CD4-positive, alpha-beta T cell treated with Interleukin-21 for 1 hour (primary cell): ENCODE measurements at places on chromosomes 1 and 21.

GRCh38 chr21:38945545-38946245, 140.0 kb downstream of the ETS2 start:
- no peak for DNase-seq

DNA sequence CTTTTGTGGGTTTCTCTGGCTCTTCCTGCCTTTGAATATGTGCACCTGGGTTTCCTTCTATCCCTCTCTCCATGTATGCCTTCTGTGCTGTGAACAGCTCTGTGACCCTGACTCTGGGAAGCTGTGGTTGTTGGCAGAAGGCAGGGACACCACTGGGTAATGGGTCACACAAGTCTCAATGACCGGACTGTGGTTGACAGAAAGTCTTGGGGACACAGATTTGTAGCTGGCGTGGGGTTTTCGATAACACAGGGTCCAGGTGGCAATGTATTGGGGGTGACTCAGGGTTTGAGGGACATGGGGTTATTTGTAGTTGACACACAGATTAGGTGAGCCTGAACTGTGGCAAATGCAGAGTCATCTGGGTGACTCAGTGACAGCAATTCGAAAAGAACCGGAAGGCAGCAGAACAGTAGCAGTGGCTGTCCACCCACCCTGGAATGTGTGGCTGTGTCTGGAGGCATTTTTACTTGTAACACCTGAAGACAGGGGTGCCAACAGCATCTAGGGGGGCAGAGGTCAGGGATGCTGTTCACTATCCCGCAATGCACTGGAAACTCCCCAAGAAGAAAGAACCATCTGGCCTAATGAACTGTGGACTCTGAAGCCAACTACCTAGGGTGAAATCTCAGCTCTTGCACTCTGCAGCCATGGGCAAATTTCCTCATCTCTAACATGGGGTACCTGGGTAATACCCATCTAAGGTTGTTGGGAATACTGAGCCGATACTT, 13.0 kb upstream of the SLC6A9 start:
- DNase-seq: no peak

DNA sequence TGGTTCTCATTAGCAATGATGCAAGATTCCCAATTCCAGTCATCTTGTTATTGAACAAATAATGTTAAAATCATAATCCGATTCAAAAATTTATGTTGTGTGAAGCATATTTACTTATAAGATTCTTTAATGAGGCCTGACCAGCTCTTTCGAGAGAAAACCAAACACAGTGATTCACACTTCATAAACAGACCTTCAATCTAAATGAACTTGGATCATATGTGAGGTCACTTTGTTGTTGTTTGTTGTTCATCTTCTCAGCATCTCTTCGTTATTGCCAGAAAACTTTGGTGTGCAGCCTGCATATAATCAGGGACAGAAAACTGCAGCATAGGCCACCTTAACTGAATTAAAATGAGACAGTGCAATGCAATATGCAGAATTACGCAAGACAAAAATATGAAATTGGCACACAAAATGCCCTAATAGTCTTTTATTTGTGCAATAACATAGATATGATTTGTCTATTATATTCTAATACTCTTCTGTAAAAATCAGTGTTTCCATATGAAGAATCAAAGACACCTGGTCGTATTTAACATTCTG, 30.1 kb downstream of the NCAM2 start:
- DNase-seq: no peak

DNA sequence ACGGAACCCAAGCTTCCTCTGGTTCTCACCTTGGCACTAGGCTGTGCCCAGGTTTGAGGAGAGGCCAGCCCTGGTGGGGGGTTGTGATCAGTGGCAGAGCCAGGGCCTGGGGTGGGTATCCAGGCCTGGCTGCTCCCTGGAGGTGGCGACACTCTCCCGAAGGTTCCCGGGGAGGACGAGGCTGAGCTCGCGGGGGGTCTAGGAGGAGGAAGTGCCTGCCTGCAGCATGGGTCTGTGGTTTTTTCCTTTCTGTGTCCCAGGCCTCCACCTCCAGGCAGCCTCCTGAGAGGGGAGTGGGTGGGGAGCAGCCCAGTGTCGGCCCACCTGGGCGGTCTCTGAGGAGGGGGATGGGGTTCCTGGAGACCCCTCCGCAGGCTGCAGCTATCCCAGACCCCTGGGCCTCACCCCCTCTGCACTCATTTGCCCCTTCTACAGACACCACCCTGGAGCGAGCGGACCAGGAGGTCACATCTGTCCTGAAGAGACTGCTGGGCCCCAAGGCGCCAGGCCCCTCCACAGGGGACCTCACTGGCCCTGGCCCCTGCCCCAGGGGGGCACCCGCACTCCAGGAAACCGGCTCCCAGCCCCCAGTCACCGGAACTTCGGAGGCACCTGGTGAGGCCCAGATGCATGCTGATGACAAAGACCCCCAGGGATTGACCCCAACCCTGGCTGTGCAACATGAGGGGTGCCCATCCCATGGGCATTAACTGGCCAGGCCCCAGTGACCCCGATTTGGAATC, 44.3 kb downstream of the TRIM11 start:
- DNase-seq: no peak

DNA sequence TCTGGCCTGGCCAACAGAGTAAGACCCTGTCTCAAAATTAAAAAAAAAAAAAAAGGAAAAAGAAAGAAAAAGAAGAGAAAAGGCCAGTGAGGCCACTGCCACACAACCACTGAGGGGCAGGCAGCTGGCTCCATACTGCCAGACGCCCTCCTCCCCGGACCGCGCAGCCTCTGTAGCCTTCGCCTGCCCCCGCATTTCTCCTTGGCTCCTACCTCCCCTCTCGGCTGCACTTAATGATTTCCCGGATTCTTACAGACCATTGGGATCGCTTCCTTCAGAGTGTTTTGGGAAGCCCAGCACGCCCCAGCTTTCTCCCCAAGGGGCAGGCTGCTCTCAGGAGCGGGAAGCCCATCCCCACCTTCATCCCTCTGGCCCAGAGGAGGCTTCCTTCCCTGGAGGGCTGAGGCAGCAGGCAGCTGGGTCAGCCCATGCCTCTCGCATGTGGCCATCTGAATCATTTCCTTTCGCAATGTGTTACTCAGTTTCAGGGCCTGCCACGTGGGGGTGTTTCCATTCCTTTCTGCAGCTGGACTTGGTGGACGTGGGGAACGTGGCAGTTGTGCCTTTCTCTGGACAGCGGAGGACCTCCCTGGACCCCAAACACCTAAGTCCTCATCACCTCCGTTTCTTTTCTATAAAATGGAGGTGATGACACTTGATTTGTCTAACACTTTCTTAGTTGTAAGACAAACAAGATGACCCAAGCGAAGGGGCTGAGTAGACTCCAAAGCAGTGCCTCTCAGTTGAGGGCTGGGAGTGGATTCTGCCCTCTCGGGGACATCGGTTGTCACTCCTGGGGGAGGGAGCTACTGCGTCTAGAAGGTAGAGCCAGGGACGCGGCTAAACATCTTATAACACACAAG, 2.3 kb downstream of the SLC2A5 start:
- DNase-seq: no peak

DNA sequence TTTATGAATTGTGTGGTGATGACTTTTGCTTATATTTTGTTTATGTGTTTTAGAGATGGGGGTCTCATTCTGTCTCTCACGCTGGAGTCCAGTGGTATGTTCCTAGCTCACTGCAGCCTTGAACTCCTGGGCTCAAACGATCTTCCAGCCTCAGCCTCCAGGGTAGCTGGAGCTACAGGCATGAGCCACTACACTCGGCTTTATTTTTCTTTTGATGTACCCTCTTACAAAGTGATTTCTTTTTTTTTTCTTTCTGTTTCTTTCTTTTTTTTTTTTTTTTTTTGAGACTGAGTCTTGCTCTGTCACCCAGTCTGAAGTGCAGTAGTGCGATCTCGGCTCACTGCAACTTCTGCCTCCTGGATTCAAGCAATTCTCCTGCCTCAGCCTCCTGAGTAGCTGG, 46.8 kb downstream of the CD247 start:
- DNase-seq: no peak

GRCh38 chr1:207991583-207992026, 80.7 kb upstream of the CD34 start:
- no peak for DNase-seq

GRCh38 chr1:246004301-246004700, 502.8 kb downstream of the SMYD3 start:
- DNase-seq: no peak

GRCh38 chr1:41005876-41006275, 15.6 kb downstream of the SLFNL1 start:
- no peak for DNase-seq

- DNase-seq: no peak
Observed at GRCh38 chr1:7698641-7699040, 72.5 kb upstream of the VAMP3 start.

DNA sequence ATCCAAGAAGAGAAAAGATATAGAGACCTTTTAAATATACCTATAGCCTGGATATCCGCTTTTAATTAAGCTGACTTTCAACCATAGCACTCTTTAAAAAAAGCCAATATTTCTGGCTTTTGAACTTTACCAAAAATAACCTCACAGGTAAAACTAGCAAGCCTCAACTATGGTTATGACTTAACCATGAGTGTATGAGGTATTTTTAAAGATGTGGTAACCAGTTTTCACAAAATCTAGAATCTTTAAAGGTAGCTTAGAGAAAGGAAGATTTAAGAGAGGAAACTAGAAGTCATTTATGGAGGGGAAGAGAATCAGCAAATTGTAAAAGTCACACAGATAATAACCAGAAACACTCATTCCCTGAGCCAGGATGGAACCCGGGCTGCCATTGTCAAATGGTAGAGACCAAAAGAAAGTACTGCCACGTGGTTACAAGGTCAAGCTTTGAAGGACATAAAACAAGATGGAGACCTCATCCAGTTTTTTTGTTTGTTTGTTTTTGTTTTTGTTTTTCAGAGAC, 288.4 kb upstream of the RGS18 start:
- DNase-seq: no peak

DNA sequence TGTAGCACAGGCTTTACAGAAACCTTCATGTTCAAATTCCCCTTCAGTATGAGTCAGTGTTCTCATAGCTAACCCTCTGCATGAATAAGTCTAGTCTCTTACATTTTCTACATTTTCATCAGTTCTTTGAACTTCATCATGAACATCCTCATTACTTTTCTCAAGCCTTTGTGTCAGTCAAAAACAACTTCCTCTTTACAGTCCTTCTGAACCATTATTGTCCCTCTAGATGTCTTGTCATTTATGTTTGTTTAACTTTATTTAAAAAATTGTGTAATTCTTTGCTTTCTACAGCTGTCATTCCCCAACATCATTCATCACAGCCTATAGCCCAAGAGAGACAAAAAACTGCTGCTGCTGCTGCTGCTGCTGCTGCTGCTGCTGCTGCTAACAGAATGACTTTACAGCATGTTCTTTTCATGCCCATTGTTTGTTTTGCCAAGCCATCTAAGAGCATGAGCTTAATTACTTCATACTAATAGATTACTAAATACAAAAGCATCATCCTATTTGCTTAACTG, 133.1 kb downstream of the LRRC40 start:
- no peak for DNase-seq

DNA sequence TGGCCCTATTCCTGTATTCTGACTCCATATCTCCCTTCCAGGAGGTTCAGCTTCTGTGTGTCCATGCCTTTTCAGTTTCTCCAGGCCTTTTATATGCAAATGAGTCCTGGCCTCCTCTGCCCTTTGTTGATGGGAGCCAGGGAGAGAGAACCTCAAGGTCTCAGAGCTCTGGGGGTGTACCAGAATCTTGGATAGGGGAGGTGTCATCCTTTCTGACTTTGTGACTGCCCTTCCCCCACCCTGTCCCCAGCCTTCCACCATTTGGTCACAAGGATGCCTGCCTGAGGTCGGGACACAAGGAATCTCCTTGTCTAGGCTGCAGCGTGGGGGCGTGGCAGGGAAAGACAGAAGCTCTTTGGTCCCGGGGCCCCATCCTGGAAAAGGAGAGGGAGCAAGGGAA, 18.6 kb downstream of the LURAP1 start:
- no peak for DNase-seq

GRCh38 chr21:25878344-25878743, 143.6 kb downstream of the GABPA start:
- no peak for DNase-seq

DNA sequence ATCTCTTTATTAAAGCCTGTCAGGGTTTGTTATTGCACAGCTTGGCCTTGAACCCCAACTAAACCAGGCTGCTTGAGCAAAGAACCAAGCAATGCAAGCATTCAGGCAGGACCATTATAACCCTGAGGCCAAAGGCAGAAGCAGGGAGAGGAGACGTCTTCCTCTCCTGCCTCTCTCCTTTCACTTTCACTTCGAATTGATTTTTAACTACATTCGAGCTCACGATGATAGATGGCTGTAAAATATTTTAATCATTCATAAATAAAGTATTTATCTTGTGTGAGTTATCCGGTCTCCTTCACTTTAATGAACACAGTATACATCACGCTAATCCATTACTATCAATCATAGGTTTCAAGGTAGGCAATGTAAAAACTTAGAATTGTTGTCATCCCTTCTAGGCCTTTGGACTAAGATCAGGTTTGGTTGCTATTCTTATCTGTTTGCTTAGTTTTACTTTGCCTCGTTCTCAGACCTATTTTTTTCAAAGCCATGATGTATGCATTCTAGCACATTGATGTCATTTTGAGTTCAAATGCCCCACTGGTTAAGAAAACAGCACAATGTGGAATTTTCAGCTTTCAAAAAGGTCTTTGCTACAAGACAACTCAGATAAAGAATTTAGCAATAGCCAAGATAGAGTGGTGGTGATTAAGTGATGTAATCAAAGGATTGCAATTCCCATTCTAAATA, 480.2 kb upstream of the RUNX1 start:
- DNase-seq: peak; percentile 50

DNA sequence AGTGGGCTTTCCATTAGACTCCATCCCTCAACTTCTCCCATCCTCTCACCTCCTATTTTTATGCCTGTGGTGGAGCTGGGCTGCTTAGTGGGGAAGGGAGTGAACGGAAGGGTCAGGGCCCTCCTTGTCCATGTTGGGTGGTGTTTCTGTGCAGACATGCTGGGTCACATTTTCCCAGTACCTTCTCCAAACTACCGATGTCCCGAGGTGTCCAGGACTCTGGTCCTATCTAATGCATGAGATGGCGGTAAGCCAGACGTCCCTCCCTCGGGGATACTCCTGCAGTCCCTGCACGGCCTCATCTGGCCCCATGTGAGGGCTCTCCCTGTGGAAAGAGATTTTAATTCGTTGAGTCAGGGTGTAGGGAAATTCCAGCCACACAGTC, 61.0 kb downstream of the OBSCN start:
- DNase-seq: no peak

GRCh38 chr1:153251562-153251961, 7.9 kb upstream of the LORICRIN start:
- no peak for DNase-seq

DNA sequence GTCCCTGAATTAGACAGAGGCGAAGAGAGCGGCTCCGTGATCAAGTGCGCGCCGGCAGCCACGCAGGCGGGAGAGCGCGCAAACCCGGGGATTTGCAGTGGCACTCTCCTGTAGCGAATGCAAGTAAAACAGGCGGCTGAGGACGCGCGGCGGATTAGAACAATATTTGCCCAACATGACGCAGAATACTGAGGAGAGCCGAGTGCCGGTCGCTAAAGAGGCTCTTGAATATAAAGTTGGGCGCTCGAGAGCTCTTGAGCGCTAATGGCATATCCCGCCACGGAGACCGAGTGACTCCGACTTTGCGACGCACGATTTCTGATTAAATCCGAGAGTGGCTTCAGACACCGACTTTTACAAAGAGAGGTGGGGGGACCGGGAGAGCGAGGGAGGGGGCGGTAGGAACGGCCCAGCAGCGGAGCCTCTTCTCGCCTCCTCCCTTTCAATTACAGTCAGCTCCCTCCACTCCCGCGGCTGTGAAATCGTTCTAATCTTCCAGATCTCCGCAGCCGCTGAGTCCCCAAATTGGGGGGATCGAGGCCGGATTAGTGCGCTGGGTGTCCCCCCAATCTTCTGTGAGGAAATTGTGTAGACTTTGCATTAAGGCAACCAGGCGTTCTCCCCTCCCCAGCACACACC, 2.3 kb downstream of the PAX7 start:
- no peak for DNase-seq

GRCh38 chr1:93021539-93022134, 57.4 kb upstream of the MTF2 start:
- peak; percentile 69 for DNase-seq
